ENCODE measurements at places on chromosomes 16 and 17. TPM values are rescaled to one million over a fixed set of nuclear protein-coding genes. Genes with fewer than 3 reads are reported as not detected.

Gene TEKT5
- total RNA-seq, result 0.50 TPM

Gene C16orf96
- total RNA-seq, result not detected

Gene ZFP3
- 8.0 TPM for total RNA-seq

Gene CMTM2
- not detected for total RNA-seq

Gene ATP1B2
- 0.55 TPM for total RNA-seq

Gene RNF112
- 4.6 TPM for total RNA-seq

Gene CHST6
- total RNA-seq, result 4.0 TPM

Gene ZNF205
- 9.6 TPM for total RNA-seq

Gene DHX58
- 10.8 TPM for total RNA-seq

Gene HBA1
- total RNA-seq, result 2.4 TPM

Gene HBA2
- total RNA-seq, result 4.9 TPM

Gene C17orf107
- 1.3 TPM for total RNA-seq

Gene CARHSP1
- total RNA-seq, result 50.9 TPM

Gene TMED6
- 2.5 TPM for total RNA-seq

Gene PROCA1
- 1.8 TPM for total RNA-seq

Gene ARHGAP27
- total RNA-seq, result 165 TPM

Gene ZPBP2
- total RNA-seq, result not detected

Gene KRTAP2-3
- total RNA-seq, result not detected

Gene SLC5A11
- 0.31 TPM for total RNA-seq

Gene ADGRG3
- 1.4 TPM for total RNA-seq

Gene EPN3
- total RNA-seq, result 58.5 TPM

Gene KRT27
- not detected for total RNA-seq

Gene LITAFD
- total RNA-seq, result not detected

Gene GH1
- total RNA-seq, result not detected

Gene CHST5
- total RNA-seq, result 115 TPM

Gene ITGAX
- 1.6 TPM for total RNA-seq

Gene GPR139
- total RNA-seq, result not detected

Gene CCDC154
- 0.59 TPM for total RNA-seq

Gene DNAH17
- total RNA-seq, result not detected

Gene SEPTIN1
- 3.6 TPM for total RNA-seq

Gene DRG2
- 25.4 TPM for total RNA-seq

Gene TOX3
- total RNA-seq, result 47.8 TPM

Gene SRL
- total RNA-seq, result 0.46 TPM

Gene ACAP1
- total RNA-seq, result 4.1 TPM

Gene CTRB1
- 2.4 TPM for total RNA-seq

Gene SLC52A1
- total RNA-seq, result 2.5 TPM

Gene APOBR
- 96.0 TPM for total RNA-seq

Gene DYNLRB2
- not detected for total RNA-seq

Gene MYL4
- not detected for total RNA-seq

Gene CYBA
- 382 TPM for total RNA-seq

Gene KRTAP2-2
- total RNA-seq, result not detected

Gene ZNF469
- 0.70 TPM for total RNA-seq

Gene PRAC2
- total RNA-seq, result 10.1 TPM

Gene GPRC5C
- 161 TPM for total RNA-seq

Gene SLC4A1
- total RNA-seq, result not detected

Gene CTRB2
- 6.1 TPM for total RNA-seq

Gene AOC3
- total RNA-seq, result 27.1 TPM

Gene TMIGD1
- 125 TPM for total RNA-seq

Gene MT1F
- 71.2 TPM for total RNA-seq

Gene SOST
- total RNA-seq, result not detected

Gene ZSCAN10
- total RNA-seq, result not detected

Gene ADORA2B
- 28.6 TPM for total RNA-seq

Gene TMEM238L
- total RNA-seq, result 89.7 TPM

Gene OR4D1
- not detected for total RNA-seq

Gene TEX19
- not detected for total RNA-seq

Gene AARS1
- total RNA-seq, result 62.4 TPM

Data from left colon (tissue), 2 donors.